Left renal cortex interstitium (tissue), 4 donors: ENCODE measurements at places on chromosomes 2 and 18. TPM values are rescaled to one million over a fixed set of nuclear protein-coding genes. Genes with fewer than 3 reads are reported as not detected.

POMC gene
- polyA plus RNA-seq = 7.7 TPM

LINC00305 gene
- polyA plus RNA-seq = 2.8 TPM

LGALSL gene
- polyA plus RNA-seq = 32.1 TPM

DNA sequence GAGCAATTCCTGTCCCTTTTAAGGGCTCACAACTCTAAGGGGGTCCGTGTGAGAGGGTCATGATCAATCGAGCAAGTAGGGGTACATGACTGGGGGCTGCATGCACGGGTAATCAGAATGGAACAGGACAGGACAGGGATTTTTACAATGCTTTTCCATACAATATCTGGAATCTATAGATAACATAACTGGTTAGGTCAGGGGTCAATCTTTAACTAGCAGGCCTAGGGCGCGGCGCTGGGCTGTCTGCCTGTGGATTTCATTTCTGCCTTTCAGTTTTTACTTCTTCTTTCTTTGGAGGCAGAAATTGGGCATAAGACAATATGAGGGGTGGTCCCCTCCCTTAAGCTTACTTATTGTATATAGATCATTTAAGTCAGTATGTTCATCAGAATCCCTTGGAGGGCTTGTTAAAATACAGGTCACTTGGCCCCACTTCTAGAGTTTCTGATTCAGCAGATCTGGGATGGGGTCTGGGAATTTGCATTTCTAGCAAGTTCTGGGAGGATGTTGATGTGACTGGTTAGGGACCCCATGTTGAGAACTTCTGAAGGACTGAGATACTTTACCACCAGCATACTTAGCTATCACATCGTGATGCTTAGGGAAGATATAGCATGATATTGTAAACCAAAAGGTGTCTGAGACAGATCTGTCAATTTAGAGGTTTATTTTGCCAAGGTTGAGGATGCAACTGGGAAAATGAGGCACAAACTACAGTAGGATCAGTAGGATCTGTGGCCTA, 2.8 kb upstream of the INPP4A start:
- DNase-seq = no peak

DNA sequence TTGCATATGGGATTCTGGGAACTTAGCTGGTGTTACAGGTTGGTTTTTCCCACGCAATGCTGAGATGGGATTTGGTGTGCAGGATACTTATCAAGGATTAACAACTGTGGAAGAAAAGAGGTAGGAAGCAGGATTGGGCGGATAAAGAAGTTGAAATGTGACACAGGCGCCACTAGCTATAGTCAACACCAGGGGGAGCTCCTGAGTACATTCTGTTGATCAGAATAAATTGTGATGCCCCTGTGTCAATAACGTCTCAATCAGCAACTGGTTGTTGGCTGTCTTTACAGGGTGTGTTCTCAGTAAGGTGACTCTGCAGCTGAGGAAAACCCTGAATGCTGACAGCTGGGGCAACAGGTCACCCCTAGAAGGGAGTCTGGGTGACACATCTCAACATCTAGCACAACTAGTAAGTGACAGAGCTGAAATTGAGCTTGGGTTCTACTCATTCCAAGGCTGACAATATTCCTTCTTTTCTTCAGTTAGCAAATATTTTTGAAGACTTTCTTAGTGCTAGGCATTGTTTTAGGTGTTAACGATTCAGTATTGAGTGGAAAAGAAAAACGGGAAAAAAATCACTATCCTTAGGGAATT, 143.0 kb downstream of the ARL6IP6 start:
- DNase-seq = no peak

- DNase-seq = no peak
Observed at GRCh38 chr18:71554686-71555085, 989.5 kb downstream of the CBLN2 start.

- no peak for DNase-seq
Observed at GRCh38 chr2:106614511-106615291, 127.5 kb downstream of the CD8B2 start.

DNA sequence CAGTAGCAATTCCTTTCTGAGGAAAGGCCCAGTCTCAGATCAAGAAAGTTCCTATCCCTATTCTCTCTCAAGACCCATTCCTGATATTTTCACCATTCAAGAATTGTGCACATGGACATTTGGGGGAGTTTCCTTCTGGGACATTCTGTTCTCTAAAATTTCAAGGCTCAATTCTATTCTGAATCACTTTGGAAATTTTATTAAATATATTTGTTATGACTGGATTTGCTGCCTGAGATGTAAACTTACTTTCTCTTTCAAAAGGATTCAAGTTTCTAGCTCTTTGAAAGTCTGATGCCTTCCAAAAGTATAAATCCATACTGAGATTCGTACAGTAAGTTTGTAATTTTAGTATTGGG, 55.3 kb upstream of the STK17B start:
- DNase-seq = no peak

DNA sequence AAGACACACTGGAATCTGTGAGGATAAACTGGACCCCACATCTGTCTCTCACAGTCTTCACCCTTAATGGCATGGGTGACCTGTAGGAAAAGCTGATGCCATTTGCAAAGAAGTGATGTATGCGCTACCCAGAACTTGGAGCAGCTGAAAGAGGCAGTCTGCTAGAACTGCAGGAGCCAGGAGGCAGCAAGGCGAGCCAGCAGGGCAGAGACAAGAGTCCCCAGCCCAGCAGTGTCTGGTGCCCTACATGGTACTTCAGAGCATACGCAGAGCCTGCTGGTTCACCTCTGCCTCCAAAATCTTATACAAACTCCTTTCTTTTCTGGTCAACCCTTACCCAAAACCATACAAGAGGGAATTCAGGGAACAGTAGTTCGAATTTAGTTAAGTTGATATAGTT, 683.1 kb upstream of the RAB6C start:
- no peak for DNase-seq

GRCh38 chr18:21069468-21069867, 42.1 kb downstream of the ROCK1 start:
- no peak for DNase-seq
